ENCODE measurements at places on chromosomes 1 and 21. TPM values are rescaled to one million over a fixed set of nuclear protein-coding genes. Genes with fewer than 3 reads are reported as not detected.

DNA sequence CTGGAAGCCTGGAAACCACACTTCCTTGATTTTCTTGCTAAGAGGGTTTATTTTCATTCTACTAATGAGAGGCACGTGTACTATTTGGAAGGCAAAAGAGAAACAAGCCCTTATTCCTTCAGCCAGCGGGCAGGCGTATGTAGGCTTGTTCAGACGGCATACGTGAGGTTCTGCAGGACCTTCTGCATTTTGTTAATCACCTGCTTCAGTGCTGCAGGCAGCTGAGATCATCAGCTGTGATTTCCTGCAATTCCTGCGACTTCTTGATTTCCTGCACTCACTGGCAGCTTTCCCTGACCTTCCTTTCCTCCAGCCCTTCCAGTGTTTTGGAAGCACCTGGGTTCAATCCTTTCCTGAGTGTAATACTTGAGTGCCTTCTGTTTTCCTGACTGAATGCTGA, 43.4 kb downstream of the TSNAX start:
- DNase-seq: no peak

DNA sequence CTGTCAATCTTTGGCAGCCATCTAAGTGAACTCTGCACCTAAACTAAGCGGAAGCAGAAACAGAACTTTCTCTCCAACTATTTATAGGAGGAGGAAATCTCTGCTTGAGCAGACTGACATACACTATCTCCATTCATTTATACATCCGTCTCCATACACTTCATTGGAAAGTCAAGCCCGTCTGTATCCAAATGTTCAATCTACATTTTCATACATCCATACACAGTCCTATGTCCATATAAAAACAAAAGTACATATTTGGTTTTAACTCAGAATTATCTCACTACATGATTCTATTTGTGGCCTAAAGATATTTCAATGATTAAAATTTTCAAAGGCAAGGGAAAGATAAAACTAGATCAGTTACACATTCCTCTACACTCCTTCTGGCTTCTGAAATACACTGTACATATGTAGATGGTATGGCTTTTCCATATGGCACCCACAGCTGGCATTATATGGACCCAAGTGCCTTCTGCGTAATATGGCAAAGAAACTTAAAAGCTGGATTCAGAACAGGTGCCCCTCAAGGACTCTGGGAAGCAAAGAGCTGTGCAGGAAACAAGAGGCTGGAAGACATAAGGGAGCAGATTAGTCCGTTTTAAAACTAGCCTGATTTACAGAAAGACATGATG, 35.5 kb downstream of the ILDR2 start:
- DNase-seq: no peak

GRCh38 chr1:231139125-231139649, 22.7 kb upstream of the TRIM67 start:
- no peak for DNase-seq

- DNase-seq: no peak
Measured at GRCh38 chr21:35754583-35754982, 305.7 kb downstream of the SETD4 start.

GRCh38 chr1:201032408-201032807, 8.9 kb upstream of the KIF21B start:
- no peak for DNase-seq

DNA sequence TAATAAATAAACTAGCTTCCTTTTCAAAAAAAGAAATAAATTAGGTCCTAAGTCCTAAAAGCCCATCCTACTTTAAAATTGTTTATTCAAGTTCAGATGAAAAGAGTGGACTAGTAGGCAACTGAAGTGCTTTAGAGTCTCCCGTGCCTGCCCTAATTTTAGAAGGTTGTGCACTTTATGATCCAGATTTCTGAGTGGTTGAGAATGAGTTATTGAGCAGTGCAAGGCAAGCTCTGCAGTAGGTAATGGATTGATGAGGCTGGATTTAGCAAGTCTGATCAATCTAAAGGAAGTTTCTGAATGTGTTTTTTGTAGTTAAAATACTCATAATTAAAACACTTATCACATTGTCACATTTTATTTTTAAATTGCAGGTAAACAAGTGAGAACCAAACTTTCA, 13.0 kb downstream of the GGPS1 start:
- DNase-seq: no peak

GRCh38 chr1:154599658-154600057, 8.3 kb downstream of the ADAR start:
- peak; percentile 49 for DNase-seq

GRCh38 chr1:205004351-205004750, 38.7 kb upstream of the CNTN2 start:
- peak; percentile 66 for DNase-seq

Gene CACNA1S
- under 0.01 TPM for total RNA-seq

Gene CSF3R
- 2.2 TPM for total RNA-seq

Gene ERICH3
- total RNA-seq: 16.7 TPM

All from occipital lobe (tissue), 3 donors.